Left hindlimb (tissue), 1 donor: ENCODE measurements at places on chromosomes 13 and 19.
A peak's percentile ranks its signal among the peaks of the same experiment; 100 is the strongest.

GRCh38 chr13:39311619-39312018 is 273.4 kb downstream of the NHLRC3 start:
- DNase-seq, result peak; percentile 33

- DNase-seq, result no peak
Observed at GRCh38 chr13:89455741-89456140, 1784.6 kb downstream of the SLITRK5 start.

DNA sequence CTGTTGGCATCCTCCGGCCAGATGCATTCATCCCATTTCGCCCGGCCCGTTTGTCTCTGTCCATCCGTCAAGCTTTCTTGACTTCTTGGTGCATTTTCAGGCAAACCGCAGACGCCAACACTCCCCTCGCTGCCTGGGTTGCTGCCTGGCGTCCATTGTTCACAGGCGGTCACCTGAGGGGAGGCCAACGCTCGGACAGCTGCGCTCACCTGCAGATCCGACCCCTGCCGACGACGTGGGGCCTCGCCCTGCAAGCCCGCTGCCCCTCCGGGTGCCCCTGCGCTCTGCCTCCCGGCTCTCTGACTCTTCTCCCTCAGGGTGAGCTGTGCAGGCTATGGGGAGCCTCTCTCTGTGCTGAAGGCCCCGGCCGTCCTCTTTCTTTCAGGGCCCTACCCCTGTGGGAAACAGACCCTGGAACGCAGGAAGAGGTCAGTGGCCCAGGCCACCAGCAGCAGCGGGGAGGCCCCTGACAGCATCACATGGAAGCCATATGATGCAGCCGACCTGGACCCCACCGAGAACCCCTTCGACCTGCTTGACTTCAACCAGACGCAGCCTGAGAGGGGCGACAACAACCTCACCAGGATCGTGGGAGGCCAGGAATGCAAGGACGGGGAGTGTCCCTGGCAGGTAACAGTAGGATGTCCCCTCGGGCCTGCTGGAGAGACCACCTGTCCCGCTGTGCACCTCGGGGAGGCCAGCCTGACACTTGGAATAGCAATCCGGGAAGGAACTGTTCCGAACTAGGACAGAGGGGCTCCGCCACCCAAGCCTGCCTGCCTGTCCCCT is 14.8 kb upstream of the PROZ start:
- DNase-seq, result no peak

DNA sequence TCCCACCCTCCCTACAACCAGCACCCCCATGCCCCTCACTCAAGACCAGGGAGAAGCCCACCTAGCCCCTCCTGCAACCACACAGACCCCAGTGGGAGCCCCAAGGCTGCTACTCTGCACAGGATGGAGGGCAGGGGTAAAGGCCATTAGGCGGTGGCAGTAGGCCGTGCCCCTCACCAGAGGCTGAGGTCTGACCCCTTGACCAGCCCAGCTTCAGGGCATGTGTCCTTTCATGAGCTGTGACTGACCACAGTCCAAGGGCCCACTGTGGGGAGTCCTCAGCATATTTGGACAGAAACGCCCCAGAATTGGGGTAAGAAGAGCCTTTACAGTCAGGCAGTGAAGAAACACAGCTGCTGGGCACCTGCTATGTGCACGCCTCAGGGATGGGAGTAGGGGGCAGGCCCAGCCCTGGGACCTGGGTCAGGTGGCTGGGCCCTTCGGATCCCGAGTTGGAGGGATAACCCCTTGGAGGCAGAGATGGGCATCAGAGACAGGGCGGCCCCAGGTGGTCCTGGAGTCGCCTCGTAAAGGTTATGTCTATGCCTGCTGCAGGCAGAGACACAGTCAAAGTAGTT is 1.7 kb upstream of the RPS5 start:
- peak; percentile 31 for DNase-seq

DNA sequence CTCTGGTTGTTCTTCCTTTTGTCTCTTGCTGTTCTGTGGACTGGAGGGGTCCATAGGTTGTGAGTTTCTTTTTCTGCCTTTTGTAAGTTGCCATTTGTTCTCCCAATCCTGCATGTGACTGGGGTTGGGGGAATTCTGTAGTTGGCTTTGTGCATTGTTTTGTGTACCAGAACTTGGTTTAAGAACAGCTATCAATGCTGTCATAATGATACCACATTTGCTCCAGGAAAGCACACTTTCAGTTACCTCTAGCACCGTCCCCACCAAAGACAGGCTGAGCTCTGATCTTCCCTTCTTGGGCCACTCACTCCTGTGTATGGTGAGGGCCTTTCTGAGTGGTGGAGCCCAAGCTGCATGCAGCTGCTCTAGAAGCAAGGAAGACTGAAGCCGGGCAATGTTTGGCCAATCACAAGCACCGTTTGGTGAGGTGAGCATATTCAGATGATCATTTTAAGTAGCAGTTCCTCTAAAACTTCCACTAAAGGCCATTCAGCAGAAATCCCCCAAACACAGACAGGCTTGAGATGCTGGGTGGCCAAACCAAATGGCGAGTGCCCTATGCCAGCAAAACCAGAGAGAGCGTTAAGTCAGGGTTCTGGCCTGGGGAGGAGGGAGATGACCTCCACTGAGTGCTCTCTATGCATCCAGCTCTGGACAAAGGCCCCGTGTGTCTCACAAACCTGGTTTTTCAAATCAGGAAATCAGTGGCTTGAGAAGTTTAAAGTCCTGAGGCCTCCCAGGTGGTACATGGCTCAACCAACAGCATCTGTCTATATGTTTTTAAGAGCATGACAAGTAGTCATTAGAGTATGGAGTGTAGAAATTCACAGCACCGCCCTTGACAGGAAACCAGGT is 120.7 kb upstream of the SPATA13 start:
- DNase-seq, result no peak

- DNase-seq, result no peak
Observed at GRCh38 chr19:13619203-13619632, 112.9 kb upstream of the CACNA1A start.

GRCh38 chr13:49388091-49388635 is 55.7 kb downstream of the CAB39L start:
- no peak for DNase-seq

DNA sequence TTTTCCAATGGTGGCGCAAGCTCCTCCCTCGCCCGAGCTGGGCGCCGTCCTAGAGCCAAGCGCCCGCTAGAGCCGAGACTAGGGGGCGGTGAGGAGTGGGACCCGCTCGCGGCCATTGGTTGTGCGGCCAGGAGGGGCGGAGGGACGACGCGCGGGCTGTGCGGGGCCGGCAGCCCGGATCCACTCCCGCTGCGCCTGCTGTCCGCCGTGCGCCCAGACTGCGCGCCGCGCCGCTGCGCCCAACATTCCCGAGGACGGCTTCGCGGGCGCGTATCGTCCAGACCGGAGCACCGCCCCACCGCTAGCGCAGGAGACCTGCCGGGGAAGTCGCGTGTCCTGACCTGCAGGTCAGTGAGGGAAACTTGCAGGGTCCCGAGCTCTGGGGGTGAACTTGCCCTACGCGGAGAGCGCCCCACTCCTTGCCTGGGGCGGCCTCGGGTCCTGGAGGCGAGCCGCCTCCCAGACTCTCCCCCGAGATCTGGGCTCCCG is at the start of gene SERTM1:
Gene SERTM1 (plus strand): TSS at position 183 of the 489 bp plus-strand sequence. CDS start 21,059 bp downstream, outside the sequence.
- peak; percentile 53 for DNase-seq

- DNase-seq, result no peak
Observed at GRCh38 chr19:6590827-6591319, at the start of gene CD70. CD70 (minus strand) TSS chr19:6591150; CDS start chr19:6591002, 148 bp downstream.

DNA sequence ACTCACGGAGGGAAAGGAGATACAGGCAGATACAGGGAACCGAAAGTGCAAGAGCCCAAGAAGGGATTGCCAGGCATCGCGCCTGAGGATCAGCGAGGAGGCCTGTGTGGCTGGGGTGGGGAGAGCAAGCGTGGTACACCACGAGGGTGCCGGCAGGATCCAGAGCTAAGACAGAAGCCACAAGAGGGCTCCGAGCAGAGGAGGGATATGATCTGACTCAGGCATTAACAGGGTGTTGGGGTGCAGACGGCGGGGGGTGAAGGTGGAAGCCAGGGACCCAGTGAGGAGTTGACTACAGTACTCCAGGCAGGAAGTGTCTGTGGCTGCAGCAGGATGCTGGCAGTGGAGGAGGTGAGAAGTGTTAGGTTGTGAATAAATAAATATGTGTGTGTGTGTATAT is 5.4 kb upstream of the PPP1R37 start:
- DNase-seq, result no peak

DNA sequence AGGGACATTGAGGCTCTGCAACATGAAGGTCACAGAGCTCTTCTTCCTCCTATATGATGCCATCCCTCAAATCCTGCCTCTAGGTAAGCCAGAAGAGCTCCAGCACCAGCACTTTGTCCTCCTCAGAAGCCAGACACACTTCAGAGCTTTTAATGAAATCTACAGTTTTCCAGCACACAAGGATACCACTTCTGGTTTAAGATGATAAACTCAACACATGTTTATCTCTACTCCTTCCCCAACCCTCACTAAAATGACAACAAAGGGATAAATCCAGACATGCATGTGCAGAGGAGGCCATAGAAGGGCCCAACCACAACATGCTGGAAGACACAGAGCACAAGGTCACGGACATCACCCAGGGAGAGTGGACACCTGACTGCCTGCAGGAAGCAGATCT is 195.3 kb downstream of the USP12 start:
- DNase-seq, result no peak

- DNase-seq, result no peak
Observed at GRCh38 chr19:48969276-48970138, 4.4 kb downstream of the FTL start.

GRCh38 chr13:98326291-98326690 is 149.2 kb upstream of the RNF113B start:
- DNase-seq, result no peak

DNA sequence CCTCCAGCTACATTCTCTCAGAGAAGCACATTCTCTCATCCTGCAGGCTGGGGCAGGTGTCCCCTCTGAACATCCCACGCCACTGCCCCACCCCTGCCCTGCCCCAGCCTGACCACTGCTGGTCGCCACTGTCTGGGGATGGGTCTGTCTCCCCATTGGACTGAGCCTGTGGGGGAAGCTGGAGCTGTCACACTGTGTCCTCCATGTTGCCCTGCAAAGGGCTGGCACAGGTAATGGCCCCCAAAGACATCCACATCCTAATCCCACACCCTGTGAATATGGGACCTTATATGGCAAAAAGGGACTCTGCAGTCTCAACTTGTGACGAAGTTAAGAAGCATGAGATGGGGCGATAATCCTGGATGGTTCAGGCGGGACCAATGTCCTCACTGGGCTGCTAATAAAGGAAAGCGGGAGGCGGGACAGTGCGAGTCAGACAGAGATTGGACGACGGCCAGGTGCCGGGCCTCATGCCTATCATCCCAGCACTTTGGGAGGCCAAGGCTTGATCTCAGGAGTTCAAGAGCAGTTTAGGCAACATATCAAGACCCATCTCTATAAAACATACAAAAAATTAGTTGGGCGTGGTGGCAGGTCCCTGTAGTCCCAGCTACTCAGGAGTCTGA is 9.1 kb downstream of the AP2S1 start:
- no peak for DNase-seq

- DNase-seq, result no peak
Observed at GRCh38 chr13:34207334-34207733, 389.4 kb downstream of the RFC3 start.

DNA sequence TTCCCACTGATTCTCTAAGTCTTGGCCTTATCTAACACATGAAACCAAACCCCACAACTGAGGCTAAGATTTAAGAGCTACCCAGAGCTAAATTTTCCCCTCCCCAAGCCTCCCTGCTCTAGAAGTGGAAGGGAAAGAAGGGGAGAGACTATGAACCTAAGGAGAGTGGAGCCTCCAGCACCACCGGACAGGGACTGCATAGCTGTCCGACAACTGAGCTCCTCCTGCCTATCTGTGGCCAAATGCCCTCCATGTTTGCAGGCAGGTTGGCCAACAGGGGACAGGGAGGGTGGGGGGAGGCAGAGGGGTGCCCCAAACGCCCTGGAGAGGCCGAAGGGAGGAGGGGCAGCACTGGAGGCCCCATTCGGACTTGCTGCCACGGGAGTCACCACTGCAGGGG is 6.0 kb upstream of the NAPA start:
- DNase-seq, result no peak

GRCh38 chr13:95607366-95607765 is 37.1 kb downstream of the DZIP1 start:
- no peak for DNase-seq

- no peak for DNase-seq
Observed at GRCh38 chr19:14425696-14426138, 6.6 kb upstream of the DDX39A start.

- DNase-seq, result no peak
Observed at GRCh38 chr13:22665506-22665905, 515.3 kb upstream of the SGCG start.

DNA sequence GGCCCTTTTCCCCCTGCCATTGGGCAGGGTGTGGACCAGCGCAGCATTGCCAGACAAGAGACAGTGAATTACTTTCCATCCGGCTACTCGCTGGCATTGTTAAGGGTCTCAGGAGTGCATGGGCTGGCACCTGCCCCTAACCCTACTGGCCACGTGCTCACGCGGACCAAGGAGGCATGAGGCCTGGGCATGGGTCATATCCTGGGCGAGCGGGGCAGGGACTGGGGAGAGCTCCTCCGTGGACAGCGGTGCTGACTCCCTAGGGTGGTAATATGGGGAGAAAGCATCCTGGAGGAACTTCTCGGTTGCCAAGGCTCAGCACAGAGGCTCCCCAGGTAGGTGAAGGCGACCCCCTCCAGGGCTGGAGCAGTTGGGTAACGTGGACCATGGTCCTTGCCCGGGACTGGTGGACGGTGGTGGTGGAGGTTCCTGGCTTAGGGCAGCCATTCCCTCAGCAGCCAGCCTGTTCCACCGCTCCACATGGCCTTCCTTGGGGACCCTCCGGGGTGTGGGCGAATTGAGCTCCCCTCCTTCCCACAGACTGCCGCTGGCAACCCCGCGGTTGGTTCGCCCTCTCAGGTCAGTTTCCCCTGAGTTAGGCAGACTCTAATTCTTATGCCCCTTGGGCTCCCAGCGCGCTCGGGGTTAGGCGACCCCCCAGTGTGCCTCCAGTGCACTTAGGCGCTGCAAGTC is 465.1 kb downstream of the SLITRK5 start:
- DNase-seq, result no peak
